ENCODE measurements at places on chromosomes 11 and 22.

GRCh38 chr11:109275931-109276330 lies 146.1 kb upstream of the C11orf87 start:
- DNase-seq, result no peak

DNA sequence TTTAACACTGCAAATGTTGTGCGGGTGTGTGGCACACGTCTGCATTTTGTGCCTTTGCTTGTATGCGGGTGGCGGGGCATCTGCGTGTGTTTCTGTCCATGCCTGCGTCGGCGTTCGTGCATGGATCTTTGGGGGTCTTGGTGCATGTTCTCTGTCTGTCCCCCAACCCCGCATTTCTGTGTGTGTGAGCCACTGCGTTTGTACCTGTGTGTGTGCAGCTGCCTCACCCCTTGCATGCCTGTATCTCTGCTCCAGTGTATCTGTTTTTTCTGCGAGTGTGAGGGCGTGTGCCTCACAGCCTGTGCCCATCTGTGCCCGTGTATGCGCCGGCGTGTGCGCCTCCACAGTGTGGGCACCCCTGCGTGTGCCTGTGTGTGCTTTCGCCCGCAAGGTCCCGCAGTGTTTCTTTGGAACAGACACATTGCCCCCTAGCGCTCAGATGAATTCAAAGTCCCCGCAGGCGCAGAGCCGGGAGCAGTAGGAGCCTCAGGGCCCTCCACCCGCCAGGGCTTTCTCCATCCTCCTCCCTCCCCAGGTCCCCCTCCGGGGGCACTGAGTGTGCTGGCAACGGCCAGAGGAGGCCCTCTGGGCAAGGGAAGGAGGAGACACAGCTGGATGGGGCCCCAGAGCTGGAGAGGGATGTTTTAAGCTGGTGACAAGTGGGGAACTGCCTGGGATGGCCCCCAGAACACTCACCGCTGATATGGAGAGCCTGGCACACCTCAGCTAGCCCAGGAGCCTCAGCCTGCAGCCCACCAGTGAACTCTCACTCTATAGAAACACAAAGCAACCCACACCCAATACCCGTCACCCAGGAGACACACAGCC lies 3.1 kb upstream of the MN1 start:
- peak; percentile 86 for DNase-seq

DNA sequence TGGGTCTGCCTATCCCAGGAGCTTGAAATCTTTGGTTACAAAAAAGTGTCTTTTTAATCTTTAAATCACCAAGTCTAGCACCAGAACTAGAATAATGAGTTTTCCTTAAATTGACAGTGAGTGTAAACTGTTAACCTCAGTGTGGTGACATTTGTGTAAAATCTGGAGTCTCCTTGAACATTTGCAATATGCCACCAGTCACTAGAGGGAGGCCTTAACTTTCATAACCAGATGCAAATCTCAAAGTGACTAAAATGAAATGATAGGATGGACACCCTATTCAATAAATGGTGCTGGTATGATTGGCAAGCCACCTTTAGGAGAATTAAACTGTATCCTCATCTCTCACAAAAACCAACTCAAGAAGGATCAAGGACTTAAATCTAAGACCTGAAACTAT lies 8.3 kb upstream of the SCGB1D2 start:
- no peak for DNase-seq

- peak; percentile 33 for DNase-seq
Observed at GRCh38 chr11:108958368-108959104, 293.7 kb downstream of the DDX10 start.

GRCh38 chr11:86497836-86498235 lies 123.1 kb downstream of the CCDC81 start:
- DNase-seq, result no peak

DNA sequence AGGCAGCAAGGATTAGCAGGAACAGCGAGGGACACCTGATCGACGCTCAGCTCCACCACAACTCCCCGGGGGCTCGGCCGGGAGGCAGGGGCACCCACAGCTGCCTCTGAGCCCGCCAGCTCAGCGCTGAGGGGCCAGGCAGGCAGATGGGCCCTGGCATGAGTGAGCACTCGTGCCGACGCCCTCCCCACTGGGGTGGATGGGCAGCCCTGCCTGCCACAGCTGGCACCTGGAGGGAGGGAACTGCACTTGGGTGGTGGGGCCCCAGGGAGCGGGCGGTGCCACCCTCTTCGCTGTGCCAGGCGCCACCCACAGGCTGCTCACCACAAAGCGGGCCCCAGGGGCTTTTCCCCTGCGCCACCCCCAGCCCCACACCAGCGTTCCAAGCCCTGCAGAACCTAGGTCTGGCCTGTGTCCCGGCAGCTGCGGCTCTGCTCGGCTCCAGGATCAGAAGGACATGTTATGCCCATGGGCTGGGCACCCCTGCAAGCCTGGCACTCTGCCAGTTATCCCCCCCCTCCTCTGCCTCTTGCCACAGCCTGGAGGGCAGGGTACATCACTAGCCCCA lies 28.8 kb downstream of the WNT7B start:
- DNase-seq, result no peak

DNA sequence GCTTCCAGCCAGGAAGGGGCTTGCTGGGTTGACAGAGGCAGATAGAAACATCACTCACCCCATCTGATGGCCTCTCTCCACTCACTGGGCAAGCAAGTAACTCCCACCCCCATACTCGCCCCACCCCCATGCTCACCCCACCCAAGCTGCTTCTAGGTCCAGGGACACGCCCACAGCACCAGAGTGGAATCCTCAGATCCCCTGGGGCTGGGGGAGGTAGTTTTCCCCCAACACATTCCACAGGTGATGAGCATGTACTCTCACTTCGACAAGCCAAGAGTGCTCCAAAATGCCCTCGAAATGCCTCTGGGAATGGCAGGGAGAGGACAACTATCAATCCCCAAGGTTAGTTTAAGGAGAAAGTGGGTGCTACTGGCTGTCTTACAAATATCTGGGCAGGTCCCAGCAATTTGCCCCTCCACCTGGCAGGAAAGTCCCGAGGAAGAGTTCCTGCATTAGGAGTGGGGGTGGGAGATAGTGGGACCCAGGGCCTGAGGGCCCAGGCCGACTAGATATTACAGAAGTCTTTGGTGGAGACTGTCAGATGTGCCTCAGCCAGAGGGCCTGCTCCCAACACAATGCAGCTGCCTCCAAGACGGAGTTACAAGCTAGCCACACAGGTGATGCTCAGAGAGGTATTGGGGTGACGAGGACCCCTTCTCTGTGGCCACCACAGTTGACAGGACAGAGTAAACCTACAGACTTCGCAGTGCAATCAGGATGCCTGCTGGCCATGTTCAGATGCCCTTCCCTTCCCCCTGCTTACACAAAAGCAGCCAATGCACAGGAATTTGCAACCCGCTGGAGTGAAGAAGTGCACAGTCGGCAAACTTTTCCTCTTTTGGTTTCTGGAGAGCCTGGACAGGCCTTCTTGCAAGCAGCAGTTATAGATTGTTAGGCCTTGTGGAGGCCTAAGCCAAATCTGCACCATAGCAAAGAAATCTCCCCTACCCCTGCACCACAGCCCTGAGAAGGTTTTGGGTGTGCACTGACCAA lies 2.9 kb upstream of the LMO1 start:
- no peak for DNase-seq

GRCh38 chr22:26021516-26021915 lies 147.7 kb upstream of the SEZ6L start:
- no peak for DNase-seq

DNA sequence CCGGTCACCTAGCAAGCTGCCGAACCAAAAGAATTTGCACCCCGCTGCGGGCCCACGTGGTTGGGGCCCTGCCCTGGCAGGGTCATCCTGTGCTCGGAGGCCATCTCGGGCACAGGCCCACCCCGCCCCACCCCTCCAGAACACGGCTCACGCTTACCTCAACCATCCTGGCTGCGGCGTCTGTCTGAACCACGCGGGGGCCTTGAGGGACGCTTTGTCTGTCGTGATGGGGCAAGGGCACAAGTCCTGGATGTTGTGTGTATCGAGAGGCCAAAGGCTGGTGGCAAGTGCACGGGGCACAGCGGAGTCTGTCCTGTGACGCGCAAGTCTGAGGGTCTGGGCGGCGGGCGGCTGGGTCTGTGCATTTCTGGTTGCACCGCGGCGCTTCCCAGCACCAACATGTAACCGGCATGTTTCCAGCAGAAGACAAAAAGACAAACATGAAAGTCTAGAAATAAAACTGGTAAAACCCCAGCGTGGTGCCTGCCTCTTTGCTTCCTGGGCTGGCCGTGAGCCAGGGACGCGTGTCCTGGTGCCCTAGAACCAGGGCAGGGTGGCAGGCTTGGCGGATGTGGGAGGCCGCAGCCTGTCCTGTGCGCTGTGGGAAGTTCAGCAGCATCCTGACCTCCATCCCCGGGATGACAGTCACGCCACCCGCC lies 13.2 kb downstream of the CCND1 start:
- DNase-seq, result no peak

DNA sequence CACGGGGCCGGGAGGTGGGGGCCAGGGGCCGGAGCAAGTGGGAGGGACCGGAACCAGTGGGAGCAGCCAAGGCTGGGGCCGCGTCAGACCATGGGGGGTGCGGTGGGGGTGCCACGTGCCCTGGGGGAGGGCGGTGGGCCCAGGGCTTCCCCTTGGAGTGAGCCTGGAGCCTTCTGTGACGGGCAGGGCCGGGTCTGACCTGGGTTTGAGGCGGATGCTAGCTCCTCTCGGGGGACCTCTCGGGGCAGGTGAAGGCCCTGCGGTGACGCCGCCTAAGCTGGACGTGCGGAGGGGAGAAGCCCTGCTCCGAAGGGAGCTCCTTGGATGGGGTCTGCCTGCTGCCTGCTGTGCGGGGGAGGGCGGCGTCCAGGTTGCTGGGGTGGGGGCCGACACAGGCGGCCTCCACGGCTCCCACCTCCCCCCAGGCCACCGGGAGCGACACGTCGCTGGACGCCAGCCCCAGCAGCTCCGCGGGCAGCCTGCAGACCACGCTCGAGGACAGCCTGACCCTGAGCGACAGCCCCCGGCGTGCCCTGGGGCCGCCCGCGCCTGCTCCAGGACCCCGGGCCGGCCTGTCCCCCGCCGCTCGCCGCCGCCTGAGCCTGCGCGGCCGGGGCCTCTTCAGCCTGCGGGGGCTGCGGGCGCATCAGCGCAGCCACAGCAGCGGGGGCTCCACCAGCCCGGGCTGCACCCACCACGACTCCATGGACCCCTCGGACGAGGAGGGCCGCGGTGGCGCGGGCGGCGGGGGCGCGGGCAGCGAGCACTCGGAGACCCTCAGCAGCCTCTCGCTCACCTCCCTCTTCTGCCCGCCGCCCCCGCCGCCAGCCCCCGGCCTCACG lies 115.0 kb downstream of the CACNA1I start:
- DNase-seq, result no peak

DNA sequence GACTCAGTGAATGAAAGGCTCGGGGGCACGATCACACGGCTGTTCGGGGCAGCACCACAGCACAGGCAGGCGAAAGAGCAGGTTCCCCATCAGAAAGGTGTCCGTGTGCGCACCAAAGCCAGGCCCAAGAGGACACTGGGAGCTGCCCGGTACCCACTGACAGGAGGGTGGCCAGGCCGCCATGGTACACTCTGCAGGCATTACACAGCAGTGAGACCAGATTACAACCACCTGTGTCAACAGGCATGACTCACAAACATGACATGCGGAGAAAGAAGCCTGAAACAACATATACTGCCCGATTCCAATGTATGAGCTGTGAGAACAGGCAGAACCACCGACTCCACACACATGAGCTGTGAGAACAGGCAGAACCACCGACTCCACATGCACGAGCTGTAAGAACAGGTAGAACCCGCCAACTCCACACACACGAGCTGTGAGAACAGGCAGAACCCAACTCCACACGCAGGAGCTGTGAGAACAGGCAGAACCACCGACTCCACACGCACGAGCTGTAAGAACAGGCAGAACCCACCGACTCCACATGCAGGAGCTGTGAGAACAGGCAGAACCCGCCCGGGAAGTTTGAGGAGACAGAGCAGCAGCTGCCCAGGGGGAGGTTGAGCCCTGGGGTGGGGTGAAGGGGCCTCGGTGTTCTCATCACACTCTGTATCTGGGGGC lies 32.6 kb downstream of the KIAA0930 start:
- peak; percentile 41 for DNase-seq

GRCh38 chr11:99425596-99425995 lies 404.8 kb downstream of the CNTN5 start:
- DNase-seq, result no peak

DNA sequence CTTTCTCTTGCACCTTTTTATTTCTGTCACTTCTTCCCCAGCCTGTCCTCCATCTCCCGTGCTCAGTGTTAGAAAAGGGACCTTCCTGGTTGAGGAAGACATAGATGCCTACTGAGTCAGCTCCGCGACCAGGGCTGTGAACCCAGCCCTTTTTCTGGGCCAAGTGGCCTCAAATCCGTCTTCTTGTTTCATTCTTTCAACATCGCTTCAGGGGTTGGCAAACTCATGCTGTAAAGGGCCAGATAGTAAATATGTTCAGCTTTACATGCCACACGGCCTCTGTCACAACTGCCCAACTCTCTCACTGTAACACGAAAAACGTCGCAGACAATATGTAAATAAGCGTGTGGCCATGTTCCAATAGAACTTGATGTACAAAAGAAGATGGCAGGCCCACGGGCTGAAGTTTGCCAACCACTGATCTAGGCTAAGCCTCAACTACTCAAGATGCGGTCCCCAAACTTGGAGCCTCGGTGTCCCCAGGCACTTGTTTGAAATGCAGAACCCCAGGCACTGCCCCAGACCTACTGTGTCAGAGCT lies 338.4 kb downstream of the MN1 start:
- DNase-seq, result no peak

DNA sequence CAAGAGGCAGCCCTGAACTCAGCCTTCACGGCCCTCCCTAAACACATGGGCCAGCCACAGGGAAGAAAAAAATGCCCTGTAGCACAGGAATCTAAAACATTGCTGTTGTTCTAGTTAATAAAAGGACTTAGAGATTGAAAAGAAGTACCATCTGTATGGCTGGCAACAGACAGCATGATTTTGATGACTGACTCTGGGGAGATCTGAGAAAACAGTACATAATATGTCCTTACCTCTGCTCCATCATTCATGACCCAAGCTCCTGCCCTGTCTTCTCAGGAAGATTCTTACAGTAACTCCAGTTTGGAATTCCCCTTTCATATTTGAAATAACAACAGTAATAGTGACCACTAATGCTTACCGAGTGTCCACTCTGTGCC lies 244.2 kb downstream of the ETS1 start:
- DNase-seq, result no peak

DNA sequence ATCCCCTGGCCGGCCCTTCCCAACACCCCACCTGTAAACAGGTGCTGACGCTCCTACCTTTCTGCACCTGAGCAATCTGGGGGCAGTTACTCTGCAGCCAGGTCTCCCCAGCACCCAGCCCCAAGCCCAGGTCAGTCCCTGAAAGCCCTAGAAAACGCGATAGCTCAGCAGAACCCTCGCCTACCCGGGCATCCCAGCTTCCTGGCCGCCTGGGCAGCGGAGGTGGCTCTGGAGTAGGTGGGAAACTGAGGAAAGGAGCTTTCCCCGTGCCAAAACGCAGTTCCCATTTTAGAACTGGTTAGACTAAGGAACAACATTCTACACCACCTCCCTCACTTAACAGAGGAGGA lies 445 bp downstream of the SYTL2 start:
- DNase-seq, result no peak

DNA sequence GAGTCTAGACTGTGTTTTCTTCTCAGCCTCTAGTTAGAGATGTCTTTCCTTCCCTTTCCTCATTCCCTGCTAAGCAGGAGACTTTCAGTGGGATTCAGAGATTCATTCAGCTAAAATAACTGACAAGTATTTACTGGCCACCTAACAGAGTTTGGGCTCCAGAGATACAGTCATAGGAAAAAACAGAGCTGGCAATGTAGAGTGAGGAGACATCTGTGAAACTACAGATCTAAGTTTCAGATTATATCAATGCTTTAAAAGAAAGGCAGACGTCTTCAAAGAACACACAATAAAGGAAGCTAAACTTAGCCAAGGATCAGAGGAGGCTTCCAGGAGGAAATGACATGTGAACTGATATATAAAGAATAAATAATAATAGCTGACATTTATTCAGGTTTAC lies 355.6 kb upstream of the DDI1 start:
- DNase-seq, result no peak
